ENCODE measurements at places on chromosomes 13 and 19. TPM values are rescaled to one million over a fixed set of nuclear protein-coding genes. Genes with fewer than 3 reads are reported as not detected.

- no peak for DNase-seq
Observed at GRCh38 chr13:99078017-99078771, 100.3 kb upstream of the DOCK9 start.

PRRG2 gene
- total RNA-seq = 0.70 TPM

PSG11 gene
- not detected for total RNA-seq

GRCh38 chr13:97339988-97340749 is 93.8 kb upstream of the RAP2A start:
- DNase-seq = no peak

DNA sequence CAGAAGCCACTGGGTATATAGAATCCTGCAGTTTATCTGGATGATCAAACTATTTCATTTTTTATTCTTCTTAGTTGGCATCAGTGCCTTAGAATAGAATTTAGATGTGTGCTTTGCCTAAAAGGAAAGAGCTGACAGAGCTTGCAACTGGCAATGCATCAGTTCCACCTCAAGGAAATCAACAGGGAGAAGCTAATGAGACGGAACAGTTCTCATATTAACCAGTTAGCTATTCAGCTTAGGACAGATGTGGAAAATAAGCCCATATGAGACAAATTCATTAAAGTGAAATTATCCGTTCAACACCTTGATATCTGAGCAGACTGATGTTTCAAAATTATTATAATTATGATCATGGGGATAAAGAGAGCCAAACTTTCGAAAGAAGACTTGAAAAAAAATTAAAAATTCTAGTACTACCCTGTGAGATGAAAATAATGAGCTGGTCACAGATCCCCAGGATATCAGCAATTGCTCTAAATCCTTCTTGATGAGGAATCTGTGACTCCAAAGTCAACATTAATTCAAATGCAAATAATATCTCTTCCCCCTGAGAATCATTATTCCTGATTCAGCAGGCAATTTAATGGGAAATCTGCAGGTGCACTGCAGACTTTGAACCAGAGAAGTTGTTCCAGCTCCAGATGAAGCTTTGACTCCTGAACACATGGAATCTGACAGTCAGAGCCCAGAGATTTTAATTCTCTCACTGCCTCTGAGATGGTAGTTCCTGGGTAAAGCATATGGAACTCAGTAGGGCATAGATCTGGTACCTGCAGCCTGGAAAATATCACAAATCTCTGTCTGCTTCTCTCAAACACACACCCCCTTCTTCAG is 486.8 kb downstream of the FOXO1 start:
- no peak for DNase-seq

TJP3 gene
- not detected for total RNA-seq

Measured in HT1080 (cell line).